ENCODE measurements at places on chromosomes 4 and X. TPM values are rescaled to one million over a fixed set of nuclear protein-coding genes. Genes with fewer than 3 reads are reported as not detected.

The PPP1R2C gene
- polyA plus RNA-seq = not detected

DNA sequence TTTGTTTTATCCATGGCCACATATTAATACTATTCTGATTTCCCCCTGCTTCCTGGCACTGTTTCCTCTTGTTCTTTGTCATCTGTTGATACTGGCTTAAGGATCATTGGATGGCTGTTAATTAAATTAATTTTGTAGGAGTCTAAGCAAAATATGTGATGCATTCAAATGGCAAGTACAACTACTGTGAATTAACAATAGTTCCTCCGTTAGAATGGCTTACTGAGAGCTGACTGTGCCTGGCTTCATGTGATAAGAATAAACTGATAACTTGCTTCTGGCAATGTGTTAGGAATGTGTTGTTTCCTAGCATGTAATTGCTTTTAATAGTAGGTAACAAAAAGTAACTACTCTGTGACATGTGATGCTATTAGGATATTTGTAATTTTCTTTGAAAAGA is 98.5 kb downstream of the RPA4 start:
- no peak for DNase-seq

DNA sequence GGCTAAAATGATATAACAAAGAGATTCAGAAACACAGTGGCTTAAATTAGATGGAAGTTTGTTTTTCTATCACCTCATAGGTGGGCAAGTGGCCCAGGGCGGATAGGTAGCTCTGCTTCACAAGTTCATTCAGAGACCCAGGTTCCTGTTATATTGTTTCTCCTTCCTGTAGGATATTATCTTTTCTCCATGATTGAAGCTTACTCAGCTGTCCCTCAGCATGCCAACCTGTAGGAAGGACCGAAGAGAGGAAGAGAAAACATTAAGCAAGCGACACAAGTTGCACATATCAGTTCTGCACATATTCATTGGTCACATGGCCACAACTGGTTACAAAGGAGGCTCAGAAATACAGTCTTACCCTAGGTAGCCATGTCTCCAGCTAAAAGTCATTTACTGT is 6.9 kb downstream of the KLHL5 start:
- DNase-seq = no peak

DNA sequence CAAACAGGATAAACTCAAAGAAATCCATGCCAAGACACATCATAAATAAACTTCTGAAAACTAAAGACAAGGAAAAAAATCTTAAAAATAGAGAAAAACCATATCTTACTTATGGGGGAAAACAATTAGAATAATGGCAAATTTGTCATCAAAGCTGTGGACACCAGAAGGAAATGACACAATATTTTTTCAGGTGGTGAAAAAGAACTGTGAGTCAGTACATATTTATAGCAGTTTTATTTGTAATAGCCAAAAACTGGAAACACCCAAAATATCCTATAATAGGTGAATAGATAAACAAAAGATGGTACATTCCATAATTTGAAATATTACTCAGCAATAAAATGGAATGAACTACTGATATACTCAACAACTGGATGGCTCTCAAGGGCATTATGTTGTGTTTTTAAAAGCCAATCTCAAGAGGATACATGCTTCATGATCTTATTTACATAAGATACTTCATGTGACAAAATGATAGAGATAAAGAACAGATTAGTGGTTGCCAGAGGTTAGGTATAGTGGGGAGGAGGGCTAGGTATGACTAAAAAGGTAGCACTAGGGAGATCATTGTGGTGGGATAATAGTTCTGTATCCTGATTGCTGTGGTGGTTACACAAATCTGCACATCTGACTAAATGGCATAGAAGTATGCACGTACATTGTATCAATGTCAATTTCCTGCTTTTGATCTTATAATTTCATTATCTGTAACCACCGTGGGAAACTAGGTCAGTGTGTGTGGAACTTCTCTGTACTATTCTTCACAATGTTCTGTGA is 191.9 kb downstream of the PPP1R2C start:
- DNase-seq = no peak

The GPRIN3 gene
- polyA plus RNA-seq = 0.05 TPM

Measured in GM23248 (cell line).